ENCODE measurements at places on chromosomes 5 and 9.

- no peak for DNase-seq
Measured at GRCh38 chr5:143014017-143014651, 244.0 kb downstream of the ARHGAP26 start.

GRCh38 chr5:110054240-110054639 is 364.5 kb downstream of the MAN2A1 start:
- DNase-seq, result peak; percentile 44

DNA sequence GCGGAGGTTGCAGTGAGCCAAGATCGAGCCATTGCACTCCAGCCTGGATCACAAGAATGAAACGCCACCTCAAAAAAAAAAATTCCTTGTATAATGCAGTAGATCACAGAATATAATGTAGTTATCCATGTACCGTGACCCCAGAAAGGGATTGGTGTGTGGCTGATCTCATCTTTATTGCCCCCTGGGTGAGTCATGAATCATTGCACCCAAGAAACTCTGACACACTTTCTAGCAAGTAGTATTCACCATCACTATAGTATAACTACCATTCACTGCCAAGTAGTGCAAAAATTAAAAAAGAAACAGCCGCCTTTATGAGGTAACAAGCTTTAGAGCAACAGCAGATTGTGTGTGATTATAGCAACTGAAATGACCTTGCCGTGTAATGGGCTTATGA is 23.7 kb upstream of the ANKH start:
- no peak for DNase-seq

GRCh38 chr9:69460012-69460411 is 135.0 kb downstream of the ENTREP1 start:
- no peak for DNase-seq

GRCh38 chr5:135203593-135204036 is 169.6 kb upstream of the PITX1 start:
- DNase-seq, result no peak

- no peak for DNase-seq
Measured at GRCh38 chr5:143614831-143615230, 197.1 kb upstream of the HMHB1 start.

DNA sequence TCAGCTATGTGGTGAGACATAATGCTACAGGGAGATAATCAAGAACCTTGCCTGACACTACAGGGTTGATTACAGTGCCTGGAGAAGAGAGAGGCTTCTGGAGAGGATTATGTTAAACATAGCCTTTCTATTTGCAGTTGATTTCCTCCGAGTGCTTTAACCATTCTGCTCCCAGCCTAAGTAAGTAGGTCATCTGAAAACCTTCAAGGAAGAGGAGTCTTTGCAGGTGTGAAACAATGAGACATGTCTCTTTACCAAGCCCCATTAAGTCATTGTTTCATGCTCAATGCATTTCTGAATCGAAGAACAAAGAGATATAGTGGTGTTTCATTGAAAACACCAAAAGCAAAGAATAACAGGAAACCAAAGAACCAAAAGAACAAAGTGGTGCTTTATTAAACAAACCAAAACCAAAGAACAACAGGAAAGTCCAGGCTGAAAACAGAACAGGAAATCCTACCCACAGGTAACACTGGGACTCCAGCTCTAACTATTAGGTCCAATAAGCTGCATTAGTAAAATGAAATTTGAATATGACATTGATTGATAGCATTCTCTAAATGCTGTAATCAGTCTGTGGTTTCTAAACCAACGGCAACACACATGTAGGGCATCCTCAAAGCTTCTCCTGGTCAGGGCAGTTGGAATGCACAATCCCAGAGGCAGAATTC is 113.3 kb upstream of the SPATA31D4 start:
- DNase-seq, result peak; percentile 20

Data from RWPE1 (cell line).